ENCODE measurements at places on chromosomes 5 and 9.

GRCh38 chr5:9716838-9717281, 86.7 kb upstream of the TAS2R1 start:
- ATAC-seq = no peak

GRCh38 chr5:138179277-138179857, 455 bp downstream of the KIF20A start:
- ATAC-seq = no peak

DNA sequence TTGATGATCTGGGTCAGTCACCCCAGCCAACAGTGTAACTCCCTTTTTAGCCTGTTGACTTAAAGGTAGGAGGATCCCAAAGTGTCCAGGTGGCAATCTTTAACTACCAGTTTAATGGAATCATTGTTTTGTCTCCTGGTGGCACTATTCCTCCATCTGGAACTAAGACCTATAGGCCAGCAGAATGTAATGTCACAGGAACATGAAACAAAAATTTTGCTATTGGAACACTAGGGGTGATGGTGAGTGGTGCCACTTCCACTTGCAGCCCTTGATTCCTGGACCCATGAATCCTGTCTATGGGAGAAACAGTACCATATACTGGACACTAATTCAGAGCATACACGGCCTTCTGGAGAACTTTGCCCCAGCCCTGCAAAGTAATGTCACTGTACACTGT, 219.5 kb upstream of the RASA1 start:
- ATAC-seq = no peak

DNA sequence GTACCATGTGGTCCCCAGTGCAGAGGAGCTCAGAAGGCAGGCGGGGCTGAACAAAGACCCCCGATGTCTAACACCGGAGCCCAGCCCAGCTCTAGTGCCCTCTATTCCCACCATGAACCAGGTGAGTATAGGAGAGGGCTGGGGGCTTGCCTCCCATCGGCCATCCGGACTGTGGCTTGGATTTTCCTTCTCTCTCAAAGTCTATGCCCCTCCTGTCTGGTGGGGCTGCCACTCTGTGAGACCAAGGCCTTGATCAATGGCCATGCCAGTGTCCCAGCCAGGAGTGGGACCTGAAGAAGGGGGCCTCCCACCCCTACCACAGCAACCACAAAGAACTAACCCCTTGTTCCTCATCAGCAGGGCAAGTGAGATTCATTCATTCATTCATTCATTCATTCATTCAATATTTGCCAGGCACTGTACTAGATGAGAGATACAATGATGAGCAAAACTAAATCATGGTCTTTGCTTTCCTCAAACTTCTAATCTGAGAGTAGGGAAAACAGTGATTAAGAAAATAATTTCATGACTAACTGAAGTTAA, 47.6 kb downstream of the ARHGEF37 start:
- ATAC-seq = no peak

DNA sequence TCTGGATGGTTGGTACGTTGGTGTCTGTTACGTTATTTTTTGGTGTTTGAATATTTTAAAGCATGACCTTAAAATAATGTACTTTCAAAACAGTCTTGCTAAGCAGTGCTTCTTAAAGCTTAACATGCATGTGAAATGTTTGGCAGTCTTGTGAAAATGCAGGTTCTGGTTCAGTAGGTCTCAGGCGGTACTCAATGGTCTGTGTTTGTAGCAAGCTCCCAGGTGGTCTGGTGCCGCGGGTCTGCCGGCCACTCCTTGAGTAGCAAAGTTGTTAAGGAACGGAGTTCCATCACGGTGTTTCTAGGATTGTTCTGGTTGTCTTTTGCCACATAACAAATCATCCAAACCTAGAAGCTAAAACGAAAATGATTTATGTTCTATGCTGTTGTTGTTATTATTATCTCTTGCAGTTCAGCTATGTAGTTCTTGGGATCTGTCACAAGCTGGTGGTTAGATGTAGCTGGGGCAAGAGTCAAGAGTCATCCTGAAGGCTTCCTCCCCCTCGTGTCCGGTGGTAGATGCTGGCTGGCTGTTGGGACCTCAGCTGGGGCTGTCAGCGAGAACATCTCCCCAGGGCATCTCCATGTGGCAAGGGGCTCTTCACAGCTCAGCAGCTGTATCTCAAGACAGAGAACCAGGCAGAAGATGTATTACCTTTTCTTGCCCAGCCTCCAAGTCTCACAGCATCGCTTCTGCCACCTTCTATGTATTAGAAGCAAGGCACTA, 186.8 kb downstream of the PALM2AKAP2 start:
- ATAC-seq = no peak

GRCh38 chr5:87940775-87941174, 327.9 kb downstream of the TMEM161B start:
- ATAC-seq = no peak

GRCh38 chr5:53603009-53603687, 42.7 kb downstream of the NDUFS4 start:
- no peak for ATAC-seq

- no peak for ATAC-seq
Measured at GRCh38 chr5:14545308-14545707, 36.3 kb upstream of the OTULINL start.
